ENCODE measurements at places on chromosomes 2 and 18.

DNA sequence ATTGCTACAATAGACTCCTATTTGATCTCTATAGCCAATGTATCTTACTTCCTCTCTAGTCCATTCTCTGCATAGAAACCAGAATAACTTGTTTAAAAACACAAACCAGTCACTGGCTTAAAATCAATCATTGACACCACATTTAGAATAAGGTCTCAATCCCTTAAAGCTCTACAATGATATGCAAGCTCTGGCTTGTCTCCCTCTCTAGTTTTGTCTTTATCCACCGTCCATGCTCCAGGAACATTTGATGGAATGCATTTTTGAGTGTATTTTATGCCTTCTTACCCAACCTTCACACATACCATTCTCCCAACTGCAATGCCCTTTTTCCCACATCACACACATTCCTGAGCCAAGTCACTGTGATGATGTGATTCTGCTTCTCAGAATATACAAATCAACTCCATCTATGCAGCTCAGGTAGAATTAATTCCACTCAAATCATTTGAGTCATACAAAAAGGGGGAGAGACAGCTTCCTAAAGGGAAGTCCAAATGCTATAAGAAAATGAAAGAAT, 1107.2 kb downstream of the DPP10 start:
- DNase-seq: no peak

DNA sequence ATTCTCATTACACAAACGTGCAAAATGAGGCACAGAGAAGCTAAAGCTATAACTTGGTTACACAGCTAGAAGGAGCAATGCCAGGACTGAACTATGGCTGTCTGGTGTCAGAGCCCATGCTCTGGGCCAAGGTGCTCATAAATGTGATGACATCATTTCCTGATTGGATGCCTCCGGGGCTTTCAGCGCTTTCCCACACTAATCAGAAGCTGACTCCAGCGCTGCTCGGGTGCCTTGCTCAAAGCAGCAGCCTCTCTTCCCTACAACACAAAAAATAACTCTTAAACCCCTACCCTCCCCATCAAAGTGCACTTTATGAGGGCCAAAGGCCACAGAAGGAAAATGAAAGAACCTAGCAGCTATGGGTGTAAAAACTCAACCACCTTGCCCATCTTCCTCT, 90.7 kb downstream of the STK39 start:
- peak; percentile 54 for DNase-seq

- DNase-seq: no peak
Measured at GRCh38 chr2:36477746-36478145, 120.2 kb downstream of the FEZ2 start.

- DNase-seq: no peak
Measured at GRCh38 chr2:68176657-68177056, 19.0 kb downstream of the PNO1 start.

- no peak for DNase-seq
Measured at GRCh38 chr2:128388499-128388941, 69.9 kb upstream of the HS6ST1 start.

GRCh38 chr18:2083691-2084090, 487.6 kb downstream of the METTL4 start:
- no peak for DNase-seq

Measured in fibroblast of lung (primary cell).